ENCODE measurements at places on chromosomes 5 and 9.

- no peaks in the 10 kb centered on the region for H3K4me1 ChIP-seq
- H3K27me3 ChIP-seq, result no peaks in the 10 kb centered on the region
- no peak overlapping the region for H3K27ac ChIP-seq
- H3K4me3 ChIP-seq, result no peak overlapping the region
These were observed 86.7 kb upstream of the AGXT2 start for GRCh38 chr5:35134278-35135030.

- H3K4me3 ChIP-seq, result no peak overlapping the region
- H3K4me1 ChIP-seq, result peaks cover 5% of the 10 kb centered on the region
- DNase-seq, result no peak
- H3K27me3 ChIP-seq, result peaks cover 27% of the 10 kb centered on the region
- H3K27ac ChIP-seq, result no peak overlapping the region
- no peaks in the 10 kb centered on the region for H3K36me3 ChIP-seq
These were observed 79.5 kb upstream of the ERCC6L2 start for GRCh38 chr9:95796029-95796428.

- H3K4me3 ChIP-seq, result no peak overlapping the region
- H3K4me1 ChIP-seq, result no peaks in the 10 kb centered on the region
- DNase-seq, result peak; percentile 39
- H3K27ac ChIP-seq, result no peak overlapping the region
- H3K27me3 ChIP-seq, result peaks cover 6% of the 10 kb centered on the region
These were observed 276.8 kb downstream of the PBX3 start for GRCh38 chr9:126023962-126024361.

- H3K27ac ChIP-seq, result no peak overlapping the region
- no peaks in the 10 kb centered on the region for H3K4me1 ChIP-seq
- peaks cover 9% of the 10 kb centered on the region for H3K27me3 ChIP-seq
These were observed 69.6 kb upstream of the GGTA1 start for GRCh38 chr9:121569266-121569648.

DNA sequence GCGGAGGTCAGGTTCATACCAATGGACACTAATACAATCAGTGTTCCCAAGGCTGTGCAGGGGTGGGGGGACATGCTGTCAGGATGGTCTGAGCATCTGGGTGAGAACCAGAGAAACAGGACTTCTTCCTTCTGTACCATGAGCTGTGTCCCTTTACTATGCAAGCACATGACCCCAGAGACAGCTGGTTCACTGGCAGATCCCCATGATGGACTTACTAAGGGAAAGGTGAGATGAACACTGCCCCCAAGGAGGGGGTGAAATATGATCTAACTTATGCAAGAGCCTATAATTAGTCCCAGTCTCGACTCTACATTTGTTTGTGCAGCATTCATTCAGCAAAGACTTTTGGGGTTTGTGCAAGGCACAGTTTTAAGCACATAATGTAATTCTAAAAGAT is 91.4 kb downstream of the LIFR start:
- H3K27me3 ChIP-seq, result peaks cover 24% of the 10 kb centered on the region
- H3K27ac ChIP-seq, result no peak overlapping the region
- H3K4me3 ChIP-seq, result no peak overlapping the region
- H3K4me1 ChIP-seq, result peaks cover 5% of the 10 kb centered on the region

DNA sequence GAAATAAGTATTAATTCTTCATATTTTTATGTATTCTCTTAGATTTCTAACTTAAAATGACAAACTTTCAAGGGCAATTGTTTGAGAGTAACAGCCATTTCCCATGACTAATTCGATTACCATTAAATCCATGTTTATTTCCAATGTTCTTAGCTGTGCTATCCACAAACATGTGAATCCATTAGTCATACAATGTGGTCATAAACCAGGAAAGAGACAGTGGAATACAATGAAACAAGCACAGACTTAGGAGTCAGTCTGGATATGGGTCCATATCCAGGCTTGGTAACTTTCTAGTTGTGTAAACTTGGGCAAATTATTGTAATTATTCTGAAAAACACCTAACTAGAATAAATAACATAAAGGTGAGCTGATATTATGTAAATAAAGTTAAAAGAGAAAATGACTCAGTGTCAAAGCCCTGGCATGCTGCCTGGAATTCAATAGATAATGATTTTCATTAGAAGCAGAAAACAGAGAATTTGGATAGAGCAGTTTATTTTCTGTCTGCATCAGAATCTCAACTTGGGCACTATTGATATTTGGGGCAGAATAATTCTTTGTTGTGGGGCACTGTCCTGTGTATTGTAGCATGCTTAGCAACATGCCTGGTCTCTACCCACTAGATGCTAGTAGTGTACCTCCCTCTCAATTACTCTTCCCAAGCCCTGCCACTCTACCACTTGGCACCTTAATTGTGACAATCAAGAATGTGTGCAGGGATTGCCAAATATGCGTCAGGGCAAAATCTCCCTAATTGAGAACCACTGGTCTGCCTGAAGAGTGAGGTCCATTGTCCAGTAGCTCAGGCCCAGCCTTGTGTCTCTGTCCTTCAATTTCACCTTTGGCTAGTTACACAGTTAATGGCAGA is 44.7 kb upstream of the SLC27A6 start:
- H3K4me1 ChIP-seq, result no peaks in the 10 kb centered on the region
- H3K27me3 ChIP-seq, result no peaks in the 10 kb centered on the region
- no peak for DNase-seq
- H3K4me3 ChIP-seq, result no peak overlapping the region
- no peaks in the 10 kb centered on the region for H3K36me3 ChIP-seq

DNA sequence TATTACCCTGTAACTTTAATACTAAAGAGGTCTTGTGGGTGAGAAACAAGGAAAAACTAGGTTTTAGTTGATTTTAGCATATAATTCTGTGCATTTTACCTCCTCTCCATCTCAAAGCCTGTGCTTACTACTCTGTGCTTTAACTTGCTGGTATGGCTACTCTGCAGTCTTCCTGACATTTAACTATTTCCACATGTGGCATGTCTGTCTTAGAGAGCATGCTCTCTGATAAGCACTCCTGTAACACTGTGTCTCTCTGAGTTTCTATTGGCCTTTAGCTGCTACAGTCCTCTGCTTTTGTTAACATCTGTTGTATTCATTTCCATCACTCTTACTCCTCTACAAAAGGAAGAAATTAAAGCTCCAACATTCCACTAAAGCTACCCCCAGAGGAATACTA is 418.3 kb downstream of the RAB3C start:
- DNase-seq, result no peak
- no peak overlapping the region for H3K4me3 ChIP-seq
- no peaks in the 10 kb centered on the region for H3K36me3 ChIP-seq
- no peaks in the 10 kb centered on the region for H3K27me3 ChIP-seq
- peak overlapping the region; percentile 7 for H3K27ac ChIP-seq
- peaks cover 49% of the 10 kb centered on the region for H3K4me1 ChIP-seq

- no peak for DNase-seq
- no peak overlapping the region for H3K4me3 ChIP-seq
- no peaks in the 10 kb centered on the region for H3K36me3 ChIP-seq
- H3K27me3 ChIP-seq, result no peaks in the 10 kb centered on the region
- no peak overlapping the region for H3K27ac ChIP-seq
These were observed 90.6 kb downstream of the ZFAND5 start for GRCh38 chr9:72274441-72274840.

GRCh38 chr5:31121224-31121623 is 72.3 kb upstream of the CDH6 start:
- H3K4me1 ChIP-seq, result no peaks in the 10 kb centered on the region
- no peak overlapping the region for H3K4me3 ChIP-seq
- H3K27ac ChIP-seq, result no peak overlapping the region
- H3K36me3 ChIP-seq, result no peaks in the 10 kb centered on the region
- H3K27me3 ChIP-seq, result no peaks in the 10 kb centered on the region

DNA sequence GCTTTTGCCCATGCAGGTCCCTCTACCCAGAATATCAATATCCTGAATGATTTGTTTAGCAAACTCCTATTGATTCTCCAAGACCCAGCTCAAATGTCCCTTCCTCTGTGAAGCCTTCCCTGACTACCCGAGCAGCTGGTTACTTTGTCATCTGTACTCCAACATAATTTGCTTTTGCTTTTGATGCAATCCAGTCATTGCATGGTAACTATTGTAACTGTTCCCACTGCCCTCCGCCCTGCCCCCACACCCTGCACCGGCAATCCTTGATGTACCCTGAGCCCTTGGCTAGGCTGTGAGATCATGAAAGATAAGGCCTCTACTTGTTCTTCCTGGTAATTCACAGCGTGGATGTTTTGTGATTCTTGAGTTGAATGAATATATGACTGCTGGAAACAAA is 119.9 kb upstream of the BOD1 start:
- no peaks in the 10 kb centered on the region for H3K4me1 ChIP-seq
- no peaks in the 10 kb centered on the region for H3K36me3 ChIP-seq
- H3K4me3 ChIP-seq, result no peak overlapping the region
- no peak for DNase-seq

DNA sequence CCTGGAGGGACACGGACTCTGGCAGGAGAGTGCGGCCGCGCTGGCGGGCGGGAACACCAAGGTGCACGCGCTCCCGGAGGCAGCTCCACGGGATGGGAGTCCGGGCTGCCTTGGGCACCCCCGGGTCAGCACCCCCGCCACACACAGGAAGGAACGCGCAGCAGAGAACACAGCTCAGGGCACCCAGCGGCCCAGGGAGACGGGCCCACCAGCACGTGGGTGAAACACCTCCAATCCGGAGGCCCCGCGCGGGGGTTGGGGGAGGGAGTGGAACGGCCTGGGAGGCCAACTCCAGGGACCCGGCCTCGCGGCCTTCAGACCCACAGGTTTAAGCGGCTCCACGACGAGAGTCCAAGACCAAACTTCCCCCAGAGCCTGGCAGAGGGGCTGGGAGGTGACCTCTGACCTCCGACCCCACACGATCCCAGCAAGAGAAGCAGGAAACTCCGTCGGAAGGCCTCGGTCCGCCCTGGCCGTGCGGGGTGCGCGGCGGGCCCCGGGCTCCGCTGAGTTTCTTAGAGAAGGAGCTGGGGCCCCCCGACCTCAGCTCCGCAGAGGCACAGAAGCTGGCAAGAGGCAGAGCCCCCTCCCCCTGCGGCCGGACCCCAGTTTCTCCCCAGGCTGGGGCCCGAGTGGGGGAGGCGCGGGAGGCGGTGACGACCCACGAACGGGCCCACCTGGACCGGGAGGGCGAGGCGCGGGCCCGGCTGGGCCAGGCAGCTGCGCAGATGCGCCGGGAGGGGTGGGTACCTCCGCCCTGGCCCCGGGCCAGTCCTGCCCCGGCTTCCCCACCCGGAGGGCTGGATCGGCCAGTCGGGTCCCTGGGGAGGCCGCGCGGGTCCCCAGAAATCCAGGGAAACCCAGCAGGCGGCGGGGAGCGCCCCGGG is 851 bp downstream of the NACC2 start:
- peaks cover 25% of the 10 kb centered on the region for H3K4me1 ChIP-seq
- DNase-seq, result peak; percentile 82
- H3K27me3 ChIP-seq, result no peaks in the 10 kb centered on the region
- peak overlapping the region; percentile 50 for H3K27ac ChIP-seq

DNA sequence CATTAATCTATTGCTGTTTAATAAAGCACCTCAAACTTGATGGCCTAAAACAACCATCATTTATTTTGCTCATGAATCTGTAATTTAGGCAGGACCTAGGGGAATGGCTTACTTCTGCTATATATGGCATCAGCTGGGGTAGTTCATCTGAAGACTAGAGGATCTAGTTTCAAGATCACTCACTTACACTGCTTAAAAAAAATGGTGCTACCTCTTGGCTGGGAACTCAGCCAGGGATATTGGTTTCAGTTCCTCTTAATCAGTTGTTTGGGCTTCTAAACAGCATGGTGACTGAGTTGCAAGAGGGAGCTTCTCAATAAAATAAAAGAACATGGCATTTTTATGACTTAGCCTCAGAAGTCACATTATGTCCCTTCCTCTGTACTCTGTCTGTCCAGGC is 142.0 kb downstream of the FAM114A2 start:
- H3K27me3 ChIP-seq, result peaks cover 13% of the 10 kb centered on the region
- no peaks in the 10 kb centered on the region for H3K36me3 ChIP-seq
- DNase-seq, result no peak
- H3K4me1 ChIP-seq, result no peaks in the 10 kb centered on the region
- H3K27ac ChIP-seq, result no peak overlapping the region

DNA sequence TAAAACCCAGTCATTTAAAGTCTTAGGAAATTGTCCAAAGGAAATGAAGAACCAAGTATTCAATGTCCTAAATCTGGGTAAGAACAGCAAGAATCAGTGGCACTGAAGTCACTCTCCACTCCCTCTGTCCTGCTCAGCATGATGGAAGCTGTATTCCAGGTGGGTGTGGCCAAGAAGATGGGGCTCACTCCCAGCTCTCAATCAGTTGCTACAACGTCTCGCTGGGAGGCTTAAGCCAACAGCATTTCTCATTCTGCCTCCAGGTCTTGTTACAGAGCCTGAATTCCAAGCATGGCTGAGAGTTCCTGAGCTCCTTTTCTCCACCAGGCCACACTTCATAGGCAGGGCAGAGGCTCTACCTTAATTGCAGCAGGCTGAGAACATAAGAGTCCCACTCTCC is 41.2 kb upstream of the TRIO start:
- H3K36me3 ChIP-seq, result no peaks in the 10 kb centered on the region
- H3K27ac ChIP-seq, result no peak overlapping the region
- no peaks in the 10 kb centered on the region for H3K4me1 ChIP-seq

GRCh38 chr9:133960568-133961129 is 31.5 kb downstream of the VAV2 start:
- H3K4me1 ChIP-seq, result peaks cover 5% of the 10 kb centered on the region
- peaks cover 10% of the 10 kb centered on the region for H3K36me3 ChIP-seq
- no peak overlapping the region for H3K4me3 ChIP-seq
- no peak for DNase-seq
- H3K27me3 ChIP-seq, result no peaks in the 10 kb centered on the region
- no peak overlapping the region for H3K27ac ChIP-seq

DNA sequence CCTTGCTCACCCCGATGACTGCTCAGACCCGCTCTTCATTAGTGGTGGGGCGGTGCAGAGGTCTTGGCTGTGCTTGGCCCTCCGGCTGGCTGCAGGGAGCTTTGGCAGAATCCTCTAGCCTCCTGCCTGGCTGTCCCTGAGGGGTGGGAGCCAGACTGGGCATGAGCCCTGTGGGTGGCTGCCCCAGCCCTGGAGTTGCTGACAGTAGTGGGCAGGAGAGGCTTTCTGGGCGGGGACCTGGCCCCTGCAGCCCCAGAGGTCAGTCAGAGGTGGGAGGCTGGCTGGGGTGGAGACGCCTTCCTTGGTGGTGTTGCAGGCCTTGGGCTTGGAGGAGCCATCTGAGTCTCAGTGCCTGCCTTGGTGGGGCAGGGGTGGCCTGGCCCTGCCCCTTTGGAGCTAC is 146.0 kb downstream of the RXRA start:
- no peaks in the 10 kb centered on the region for H3K36me3 ChIP-seq
- no peak overlapping the region for H3K27ac ChIP-seq
- no peak overlapping the region for H3K4me3 ChIP-seq
- DNase-seq, result no peak

- H3K4me1 ChIP-seq, result peaks cover 36% of the 10 kb centered on the region
- H3K27me3 ChIP-seq, result no peaks in the 10 kb centered on the region
- no peak for DNase-seq
These were observed 1.5 kb downstream of the ZCCHC7 start for GRCh38 chr9:37121881-37122280.

DNA sequence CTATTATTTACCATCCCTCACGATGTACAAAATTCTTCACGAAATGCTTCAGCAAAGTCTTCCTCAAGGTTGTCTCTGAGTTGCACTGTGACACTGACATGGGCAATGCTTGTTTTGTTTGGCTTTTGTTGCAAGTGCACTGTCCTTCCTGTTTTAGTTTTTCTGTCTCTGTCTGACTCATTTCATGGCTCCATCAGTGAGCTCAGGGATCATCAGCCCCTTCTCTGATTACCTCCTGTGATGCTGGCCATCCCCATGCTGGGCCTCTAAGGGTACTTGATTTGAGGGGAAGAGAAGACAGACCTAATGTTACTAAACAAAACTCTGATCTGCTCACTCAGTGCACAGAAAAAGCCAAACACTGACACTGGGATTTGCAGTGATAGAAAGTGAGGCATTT is 37.6 kb upstream of the STX17 start:
- H3K4me3 ChIP-seq, result peak overlapping the region; percentile 33
- peaks cover 26% of the 10 kb centered on the region for H3K4me1 ChIP-seq
- H3K27ac ChIP-seq, result no peak overlapping the region
- DNase-seq, result no peak
- H3K36me3 ChIP-seq, result no peaks in the 10 kb centered on the region

Measured in natural killer cell treated with Interleukin-12 subunit alpha and Interleukin-12 subunit beta and Interleukin-15 and Interleukin-18, amount 100 ng/mL, for 72 hours (primary cell).